Stimulated activated CD4-positive, alpha-beta T cell treated with anti-CD3 and anti-CD28 coated beads, Interleukin-1b, Interleukin-23, amount 100 ng/mL, for 4 hours (primary cell): ENCODE measurements at places on chromosomes 4 and X.
A peak's percentile ranks its signal among the peaks of the same experiment; 100 is the strongest.

- DNase-seq: no peak
These were observed 99.1 kb upstream of the EDNRA start for GRCh38 chr4:147381749-147382148.

GRCh38 chr4:34486461-34487363, 1757.6 kb downstream of the ARAP2 start:
- DNase-seq: no peak

DNA sequence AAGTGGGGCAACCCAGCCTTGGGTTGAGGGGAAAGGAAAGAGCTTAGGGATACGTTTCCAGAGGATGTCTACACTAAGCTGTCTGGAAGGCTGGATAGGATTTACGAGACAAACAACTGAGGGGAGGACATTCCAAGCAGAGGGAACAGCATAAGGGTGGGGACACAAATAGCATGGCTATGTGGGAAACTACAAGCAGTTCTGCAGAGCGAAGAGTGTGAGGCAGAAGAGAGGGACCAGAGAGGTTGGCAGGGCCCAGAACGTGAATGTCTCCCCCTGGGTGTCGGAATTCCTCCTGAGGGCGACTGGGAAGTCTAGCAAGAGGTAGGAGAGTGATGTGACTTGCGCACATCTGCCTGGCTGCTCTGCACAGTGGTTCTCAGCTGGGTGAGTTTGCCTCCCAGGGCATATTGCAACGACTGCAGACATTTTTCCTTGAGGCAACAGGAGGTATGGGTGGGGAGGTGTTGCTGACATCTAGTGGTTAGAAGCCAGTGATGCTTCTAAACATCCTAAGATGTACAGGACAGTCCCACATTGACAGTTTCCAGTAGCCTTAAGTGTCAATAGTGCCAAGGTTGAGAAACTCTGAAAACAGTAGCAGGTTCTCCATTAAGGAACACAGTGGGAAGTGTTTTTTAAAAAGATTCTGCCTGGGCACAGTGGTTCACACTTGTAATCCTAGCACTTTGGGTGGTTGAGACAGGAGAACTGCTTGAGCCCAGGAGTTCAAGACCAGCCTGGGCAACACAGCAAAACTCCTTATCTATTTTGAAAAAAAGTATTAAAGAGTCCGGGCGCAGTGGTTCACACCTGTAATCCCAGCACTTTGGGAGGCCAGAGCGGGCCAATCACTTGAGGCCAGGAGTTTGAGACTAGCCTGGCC, 9.2 kb downstream of the NDUFA1 start:
- no peak for DNase-seq

DNA sequence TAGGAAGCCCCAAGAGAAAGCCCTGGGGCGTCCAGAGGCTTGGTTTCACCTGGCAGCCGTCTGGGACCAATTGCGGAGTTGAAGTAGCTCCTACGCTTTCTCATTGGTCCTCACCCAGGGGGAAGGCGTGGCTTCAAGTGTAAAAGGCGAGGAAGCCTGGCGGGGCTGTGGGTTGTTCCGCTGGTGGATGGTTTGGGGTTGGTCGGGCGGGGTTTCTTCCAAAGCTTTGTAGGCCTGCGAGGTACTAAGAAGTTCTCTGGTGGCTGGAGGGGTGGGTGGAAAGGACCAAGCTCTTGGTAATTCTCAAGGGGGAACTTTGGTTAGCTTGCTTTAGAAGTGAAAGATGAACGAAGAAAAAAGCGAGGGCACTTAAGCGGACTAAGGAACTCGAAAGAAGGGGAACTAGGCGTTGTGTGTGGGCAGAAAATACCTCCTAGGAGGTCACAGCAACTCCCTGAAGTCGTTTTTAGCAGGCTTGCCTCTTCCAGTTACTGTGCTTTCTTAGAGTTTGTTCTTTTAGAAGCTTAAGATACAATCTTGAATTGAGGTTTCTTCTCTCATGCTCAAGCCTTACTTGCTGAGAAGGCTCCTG, 36.6 kb downstream of the CCNG2 start:
- DNase-seq: peak; percentile 63

- no peak for DNase-seq
These were observed 2.5 kb upstream of the PPM1K start for GRCh38 chr4:88286897-88287296.

GRCh38 chr4:173524218-173525117, 5.6 kb downstream of the HAND2 start:
- no peak for DNase-seq

- no peak for DNase-seq
These were observed 30.5 kb upstream of the NAP1L5 start for GRCh38 chr4:88728146-88728545.

GRCh38 chrX:151870602-151871001, 42.1 kb upstream of the MAGEA4 start:
- DNase-seq: no peak

- DNase-seq: no peak
These were observed 25.9 kb upstream of the MAP3K15 start for GRCh38 chrX:19541196-19541595.

DNA sequence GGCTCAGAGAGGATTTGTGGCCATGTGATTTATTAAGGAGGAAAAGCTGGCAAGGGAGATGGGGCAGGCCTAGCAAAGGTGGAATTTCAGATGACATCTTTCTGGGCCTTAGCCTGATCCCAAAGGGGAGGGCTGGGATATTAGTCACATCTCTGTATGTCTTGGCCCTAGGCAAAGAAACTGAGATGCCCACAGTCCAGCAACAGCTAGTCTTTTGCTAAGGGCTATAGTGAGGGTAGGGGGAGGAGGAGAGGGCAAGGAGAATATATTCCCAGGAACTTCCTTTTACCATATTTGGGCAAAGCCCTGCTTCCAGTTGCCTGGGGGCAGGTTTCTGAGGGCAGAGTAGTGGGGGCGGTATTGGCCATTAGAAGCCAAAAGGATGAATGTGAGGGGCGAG, 209.8 kb upstream of the NR3C2 start:
- no peak for DNase-seq

DNA sequence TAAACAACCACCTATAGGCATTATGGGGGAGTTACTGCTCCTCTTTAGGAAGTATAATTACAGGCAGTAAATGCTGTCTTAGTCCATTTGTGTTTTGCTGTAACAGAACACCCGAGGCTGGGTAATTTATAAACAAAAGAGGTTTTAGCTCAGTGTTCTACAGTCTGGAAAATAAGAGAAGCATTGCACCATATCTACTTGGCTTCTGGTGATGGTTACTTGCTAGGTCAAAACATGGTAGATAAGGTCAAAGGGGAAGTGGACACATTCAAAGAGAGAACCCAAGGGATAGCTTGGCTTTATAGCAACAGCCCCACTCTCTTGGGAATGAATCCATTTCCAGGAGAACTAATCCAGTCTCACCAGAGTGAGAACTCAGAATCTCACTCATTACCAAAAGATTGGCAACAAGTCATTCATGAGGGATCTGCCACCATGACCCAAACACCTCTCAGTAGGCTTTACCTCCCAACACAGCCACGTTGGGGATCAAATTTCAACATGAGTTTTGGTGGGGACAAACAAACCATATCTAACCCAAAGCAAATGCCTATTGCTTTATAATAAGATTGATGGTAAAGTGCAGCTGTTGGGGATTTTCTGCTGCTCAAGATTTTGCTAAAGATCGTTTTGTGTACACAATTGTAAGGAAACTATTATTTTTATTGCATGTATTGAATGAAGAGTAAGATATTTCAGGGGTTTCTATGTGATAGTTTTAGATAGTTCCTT, 32.6 kb downstream of the STAG2 start:
- DNase-seq: no peak

DNA sequence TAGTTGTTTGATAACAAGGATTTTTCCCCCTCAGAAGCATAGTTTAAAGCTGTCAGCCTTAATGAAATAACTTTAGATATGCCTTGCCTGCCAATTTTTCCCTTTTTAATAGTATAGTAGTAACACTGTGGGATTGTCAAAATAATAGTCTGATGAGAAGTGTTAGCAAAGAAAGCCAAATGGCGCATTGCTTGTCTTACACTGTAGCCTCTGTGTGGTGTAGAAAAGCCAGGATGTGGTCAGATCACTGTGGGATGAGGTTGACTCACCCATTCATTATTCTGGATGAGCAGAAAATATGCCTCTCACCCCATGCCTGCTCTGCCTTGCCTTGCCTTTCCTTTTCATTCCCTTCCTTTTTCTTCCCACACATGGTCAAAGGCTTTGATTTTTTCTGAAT, 257.8 kb upstream of the NRK start:
- no peak for DNase-seq

DNA sequence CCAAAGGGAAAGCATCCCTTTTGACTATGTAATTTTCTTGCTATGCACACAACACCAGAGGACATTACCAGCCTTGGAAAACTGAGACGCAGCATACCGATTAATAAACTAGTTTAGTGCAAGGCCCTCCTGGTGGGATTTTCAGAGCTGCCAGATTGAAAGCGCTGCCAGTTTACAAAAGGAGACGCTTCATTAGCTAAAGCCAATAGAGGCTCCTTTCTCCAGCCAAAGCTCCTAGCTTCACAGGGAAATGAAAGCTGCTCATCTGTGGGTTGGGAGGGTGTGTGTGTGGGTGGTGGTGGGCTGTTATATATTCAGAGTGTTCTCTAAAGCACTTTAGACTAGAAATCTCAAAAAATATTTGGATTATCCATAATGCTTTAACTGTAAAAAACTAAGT, 32.4 kb downstream of the SPANXN4 start:
- DNase-seq: no peak

DNA sequence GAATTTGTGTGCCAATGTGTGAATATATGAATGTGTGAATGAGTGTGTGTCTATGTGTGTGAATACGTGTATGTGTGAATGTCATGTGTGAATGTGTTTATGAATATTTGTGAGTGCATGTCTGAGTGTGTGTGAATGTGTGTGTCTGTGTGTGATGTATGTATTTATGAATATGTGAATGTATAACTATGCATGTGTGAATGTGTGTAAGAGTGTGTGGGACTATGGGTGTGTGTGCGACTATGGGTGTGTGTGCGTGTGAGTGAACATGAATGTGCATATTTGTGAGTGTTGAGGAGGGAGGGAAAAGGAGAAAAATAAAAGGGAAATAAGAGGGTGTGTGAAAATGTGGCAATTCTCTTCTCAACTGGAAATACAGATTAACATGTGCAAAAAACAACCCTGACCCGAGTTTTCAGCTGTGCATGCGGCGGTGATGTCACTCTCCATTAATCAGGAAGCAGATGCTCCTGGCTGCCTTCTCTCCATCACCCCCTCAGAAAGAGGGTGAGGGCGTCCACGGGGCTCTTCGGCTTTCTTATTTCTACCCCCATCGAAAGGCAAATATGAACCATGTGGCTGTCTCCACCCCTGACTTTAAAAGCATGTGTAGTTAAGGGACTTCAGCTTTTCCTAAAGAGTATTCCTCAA, 219.8 kb downstream of the MAML3 start:
- DNase-seq: no peak

GRCh38 chr4:154467886-154468285, 23.7 kb downstream of the DCHS2 start:
- DNase-seq: no peak

DNA sequence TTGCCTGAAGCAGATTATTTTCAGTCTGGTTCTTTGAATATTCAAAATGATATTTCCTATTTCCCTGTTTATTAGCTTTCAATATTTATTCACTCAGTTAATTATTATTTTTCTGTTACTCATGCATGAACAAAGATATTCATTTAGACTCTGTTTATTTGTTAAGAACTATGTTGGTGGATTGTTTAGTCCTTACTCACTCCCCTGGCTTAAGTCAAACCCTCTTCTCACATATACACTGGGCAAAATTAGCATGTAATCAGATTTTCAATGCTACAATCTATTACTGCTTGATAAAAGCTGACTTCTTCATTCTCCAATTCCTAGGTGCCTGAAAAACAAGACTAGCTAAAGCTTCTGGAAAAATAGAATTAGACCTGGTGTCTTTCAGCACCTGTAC, 335.8 kb downstream of the FAT4 start:
- DNase-seq: no peak

- DNase-seq: no peak
These were observed 16.1 kb downstream of the RHOH start for GRCh38 chr4:40212674-40213527.

DNA sequence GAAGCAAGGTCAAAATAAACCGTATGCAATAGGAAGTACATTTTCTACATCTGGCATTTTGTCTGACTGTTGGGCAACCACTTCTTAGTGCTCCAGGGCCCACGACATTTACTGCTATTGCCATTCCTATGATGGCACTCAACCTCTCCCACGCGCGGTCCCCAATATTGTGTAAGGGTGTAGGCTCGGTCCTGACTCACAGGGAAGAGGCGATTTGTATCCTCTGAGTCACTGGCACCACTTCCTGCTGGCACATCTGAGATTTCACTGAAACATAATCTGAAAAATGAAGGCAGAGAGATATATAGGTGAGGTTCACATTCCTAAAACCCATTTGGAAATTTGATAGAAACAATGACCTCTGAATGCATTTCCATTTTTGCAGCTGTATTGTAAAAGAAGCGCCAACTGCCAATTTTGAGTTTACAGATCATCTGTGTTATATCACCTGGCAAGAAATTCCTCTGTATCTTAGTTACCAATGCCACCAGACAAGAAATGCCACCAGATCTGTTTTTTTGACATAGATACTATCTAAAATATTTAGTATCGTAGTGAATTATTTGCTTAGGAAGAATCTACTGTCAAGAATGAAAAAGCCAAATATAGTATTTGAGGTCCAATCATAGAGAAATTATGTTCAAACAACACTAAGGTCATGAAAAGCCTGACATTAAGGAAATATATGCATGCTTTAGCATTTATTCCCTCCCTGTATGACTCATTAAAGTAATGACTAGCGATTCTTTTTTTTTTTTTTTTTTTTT, 9.8 kb downstream of the EREG start:
- no peak for DNase-seq

GRCh38 chr4:48538358-48538757, 48.3 kb downstream of the ZAR1 start:
- DNase-seq: no peak
